HTR-8/SVneo (cell line): ENCODE measurements at places on chromosomes 6 and 20.

DNA sequence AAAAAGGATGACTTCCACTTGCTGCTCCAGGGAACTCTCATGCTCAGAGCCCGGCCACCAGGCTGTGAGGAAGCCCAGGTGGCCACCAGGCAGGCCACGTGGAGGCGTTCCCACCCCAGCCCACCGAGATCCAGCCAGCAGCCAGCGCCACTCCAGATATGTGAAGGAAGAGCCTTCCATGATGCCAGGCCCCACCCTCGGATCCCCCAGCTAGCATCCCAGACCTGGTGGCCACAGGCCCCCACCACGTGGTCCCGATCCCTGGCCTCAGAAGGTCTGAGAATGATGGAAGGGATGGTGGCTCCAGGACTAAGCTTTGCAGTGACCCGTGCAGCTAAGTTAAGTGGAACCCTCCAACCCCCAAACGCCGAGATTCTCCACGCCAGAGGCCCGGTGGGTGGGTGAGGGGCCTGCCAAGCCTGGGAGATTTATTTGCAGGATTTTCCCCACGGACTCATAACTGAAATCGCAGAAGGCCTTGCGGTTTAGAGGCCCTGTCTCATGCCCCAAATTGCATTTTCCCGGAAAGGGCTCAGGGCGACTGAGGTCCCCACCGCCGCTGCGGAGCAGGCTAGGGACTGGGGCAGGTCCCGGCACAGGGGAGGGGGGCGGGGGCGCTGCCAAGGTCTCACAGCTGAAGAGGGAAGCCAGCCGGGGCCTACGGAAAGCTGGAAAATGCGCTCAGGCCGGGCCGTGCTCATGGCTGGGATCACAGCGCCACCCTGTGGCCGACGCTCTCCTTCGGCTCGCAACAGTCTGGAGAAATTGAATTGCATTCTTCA, 31.1 kb upstream of the CST7 start:
- peak; percentile 65 for DNase-seq

DNA sequence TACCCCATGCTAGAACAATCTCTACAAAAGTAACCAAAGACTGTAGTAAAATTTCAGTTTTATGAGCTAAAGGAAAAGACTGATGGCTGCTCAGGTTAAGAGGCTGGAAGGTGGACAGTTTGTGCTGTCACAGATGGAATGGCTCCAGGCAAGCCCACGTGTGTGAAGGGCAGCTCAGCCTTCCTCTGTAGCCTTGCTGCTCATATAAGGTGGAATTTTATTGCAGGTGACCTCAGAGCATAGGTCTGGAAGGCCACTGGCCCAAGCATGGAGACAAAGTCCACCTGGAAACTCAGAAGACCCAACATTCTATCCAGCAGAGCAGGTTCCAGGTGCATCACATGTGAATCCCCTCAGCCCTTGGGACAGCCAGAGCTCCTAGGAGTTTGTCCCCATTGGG, 53.6 kb downstream of the KAT14 start:
- no peak for DNase-seq

DNA sequence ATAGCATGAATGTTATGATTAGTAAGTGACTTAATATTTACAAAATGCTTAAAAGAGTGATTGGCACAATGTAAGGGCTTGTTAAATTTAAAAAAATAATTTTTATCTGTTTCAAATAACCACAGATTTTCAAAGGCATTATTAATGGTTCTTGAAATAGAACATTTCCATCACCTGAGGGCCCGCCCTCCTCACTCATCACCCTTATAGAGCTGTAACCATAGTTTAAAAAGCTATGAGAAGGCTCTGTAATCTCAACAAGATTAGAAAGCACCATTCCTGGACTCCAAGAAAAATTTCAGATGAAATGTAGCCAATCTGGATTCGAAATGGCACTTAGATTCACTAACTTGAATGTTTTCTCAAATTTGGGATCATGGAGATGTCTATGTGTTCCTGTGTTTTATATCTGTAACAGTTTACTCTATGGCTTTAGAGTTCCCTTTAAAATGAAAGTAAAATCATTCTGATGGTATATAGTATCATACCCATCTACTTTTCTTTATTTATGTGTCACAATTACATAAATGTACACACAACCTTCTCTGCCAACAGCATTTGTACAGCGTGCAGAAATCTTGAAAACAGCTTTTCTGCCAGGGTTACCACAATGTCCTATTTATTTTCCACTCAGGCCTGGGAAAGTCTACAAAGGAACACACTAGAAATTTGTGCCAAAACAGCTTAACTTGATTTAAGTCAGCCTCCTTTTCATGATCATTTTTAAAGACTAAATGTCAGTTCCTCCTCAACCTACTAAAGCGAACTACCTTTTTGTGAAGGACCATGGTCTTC, 207.7 kb downstream of the TBX18 start:
- no peak for DNase-seq

GRCh38 chr6:158939255-158940159, 60.5 kb downstream of the RSPH3 start:
- no peak for DNase-seq

GRCh38 chr6:35786272-35786671, 5.5 kb downstream of the CLPSL1 start:
- DNase-seq: no peak

- DNase-seq: no peak
These were observed 332.6 kb upstream of the MANEA start for GRCh38 chr6:95244751-95245150.

DNA sequence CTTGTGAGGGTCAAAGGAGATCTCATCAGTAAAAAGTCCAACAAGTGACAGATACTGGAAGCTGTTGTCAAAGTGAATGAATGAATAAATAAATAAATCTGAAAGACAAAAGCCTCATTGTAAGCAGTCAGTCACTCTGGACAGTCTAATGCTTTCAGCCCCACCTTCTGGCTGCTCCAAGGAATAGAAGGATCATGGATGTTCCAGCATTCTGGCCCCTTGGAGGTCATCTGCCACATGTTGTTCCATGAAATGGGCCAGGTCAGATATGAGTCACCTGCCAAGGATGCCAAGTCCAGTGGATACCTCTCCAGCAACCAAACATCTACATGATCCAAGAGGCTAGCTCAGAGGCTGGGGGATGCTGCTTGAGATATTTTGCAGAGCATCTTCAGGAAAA, 185.6 kb downstream of the BMP7 start:
- peak; percentile 66 for DNase-seq

GRCh38 chr6:40900791-40901190, 138.2 kb downstream of the UNC5CL start:
- no peak for DNase-seq

DNA sequence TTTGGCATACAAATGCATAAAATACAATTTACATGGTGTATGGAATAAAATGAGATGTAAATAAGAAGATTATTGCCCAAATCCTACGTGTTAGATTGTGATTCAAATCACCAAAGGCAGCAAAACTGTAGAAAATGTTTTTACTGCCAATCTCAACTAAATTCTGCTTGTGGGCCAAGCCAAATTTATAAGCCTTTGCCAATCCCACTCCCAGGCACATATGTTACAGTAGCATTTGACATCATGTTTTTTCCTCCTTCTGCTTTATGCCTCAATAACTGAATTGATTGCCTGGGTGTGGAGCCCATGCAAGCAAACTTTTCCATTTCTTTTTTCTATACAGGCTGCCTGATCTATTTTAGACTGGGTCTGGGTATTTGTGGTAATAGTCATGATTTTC, 36.3 kb upstream of the LRRC1 start:
- no peak for DNase-seq

GRCh38 chr6:108510461-108511319, 50.0 kb upstream of the FOXO3 start:
- DNase-seq: no peak

- DNase-seq: no peak
These were observed 19.8 kb downstream of the PXDC1 start for GRCh38 chr6:3731700-3732099.

GRCh38 chr6:87210979-87211378, 55.6 kb downstream of the ZNF292 start:
- no peak for DNase-seq

GRCh38 chr6:25411316-25411950, 132.3 kb downstream of the CARMIL1 start:
- DNase-seq: no peak

DNA sequence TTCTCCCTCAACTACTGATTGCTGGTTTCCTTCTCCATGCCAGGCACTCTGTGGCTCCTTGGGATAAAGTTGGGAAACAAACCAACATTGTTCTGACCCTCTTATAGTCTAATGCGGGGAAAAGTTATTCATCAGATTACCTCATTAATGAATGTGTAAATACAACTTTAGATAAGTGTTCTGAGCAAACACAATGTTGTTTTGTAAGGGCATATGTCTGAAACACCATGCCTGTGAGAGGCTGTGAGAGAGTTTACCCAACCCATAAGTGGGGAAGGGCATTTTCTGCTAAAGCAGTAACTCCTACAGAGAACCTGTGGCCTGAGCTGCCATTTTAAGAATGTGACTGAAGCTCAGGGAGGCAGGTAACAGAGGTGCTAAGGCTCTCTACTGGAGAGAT, 283.5 kb downstream of the KHDC1L start:
- no peak for DNase-seq

DNA sequence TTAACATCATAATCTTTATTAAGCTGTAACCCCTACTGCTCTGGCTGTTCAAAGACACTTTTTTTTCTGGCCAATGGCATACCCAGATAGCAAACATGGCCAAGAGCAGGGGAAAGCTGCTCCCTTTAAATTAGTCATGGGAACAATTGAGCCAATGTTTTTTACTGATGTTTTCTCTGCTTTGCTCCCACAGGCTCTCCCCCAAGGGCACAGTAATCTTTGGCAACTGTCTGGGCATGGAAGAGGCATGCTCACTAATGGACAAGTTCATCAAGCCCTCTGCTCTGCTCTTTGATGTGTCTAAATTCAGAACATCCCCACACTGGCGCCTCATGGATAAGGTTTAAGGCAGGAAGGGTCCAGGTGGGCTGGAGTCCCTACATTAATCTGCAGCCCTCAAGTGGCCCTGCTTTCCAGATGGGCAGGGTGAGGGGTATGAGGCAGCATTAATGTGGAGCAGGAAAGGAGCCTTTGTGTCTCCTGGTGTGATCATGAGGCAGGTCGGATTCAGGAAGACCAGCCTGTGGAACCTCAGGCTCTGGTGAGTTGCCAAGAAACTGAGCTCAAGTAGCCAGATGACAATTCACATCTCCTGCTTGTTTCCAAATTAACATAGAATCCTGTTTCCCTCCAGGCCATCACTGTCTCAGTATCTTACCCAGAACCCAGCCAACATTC, 227.0 kb upstream of the CST7 start:
- DNase-seq: no peak

GRCh38 chr6:109701774-109702173, 10.7 kb downstream of the FIG4 start:
- DNase-seq: no peak

- DNase-seq: no peak
These were observed at the start of gene WFDC2 for GRCh38 chr20:45469336-45470261. WFDC2 (plus strand) TSS chr20:45469753; CDS start chr20:45469782, 29 bp downstream.

- DNase-seq: no peak
These were observed 139.4 kb downstream of the UST start for GRCh38 chr6:148885925-148886845.

DNA sequence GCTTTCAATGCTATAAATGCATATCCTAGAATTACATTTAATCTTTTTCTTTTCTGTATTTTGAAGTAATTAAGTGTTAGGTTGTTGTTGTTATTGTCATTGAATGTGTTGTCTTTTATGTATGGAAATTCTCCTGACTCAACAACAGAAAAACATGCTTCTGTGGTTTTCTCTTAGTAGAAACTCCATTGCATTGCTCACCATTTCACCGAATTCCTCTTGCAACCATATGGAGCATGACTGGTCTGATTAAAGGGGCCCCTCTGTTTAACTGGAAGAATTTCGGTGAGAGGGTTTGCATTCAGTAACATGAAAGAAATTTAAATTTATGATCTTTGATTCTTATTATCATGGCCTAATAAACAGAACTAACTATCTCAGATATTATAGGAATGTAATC, 454.3 kb upstream of the JARID2 start:
- no peak for DNase-seq

DNA sequence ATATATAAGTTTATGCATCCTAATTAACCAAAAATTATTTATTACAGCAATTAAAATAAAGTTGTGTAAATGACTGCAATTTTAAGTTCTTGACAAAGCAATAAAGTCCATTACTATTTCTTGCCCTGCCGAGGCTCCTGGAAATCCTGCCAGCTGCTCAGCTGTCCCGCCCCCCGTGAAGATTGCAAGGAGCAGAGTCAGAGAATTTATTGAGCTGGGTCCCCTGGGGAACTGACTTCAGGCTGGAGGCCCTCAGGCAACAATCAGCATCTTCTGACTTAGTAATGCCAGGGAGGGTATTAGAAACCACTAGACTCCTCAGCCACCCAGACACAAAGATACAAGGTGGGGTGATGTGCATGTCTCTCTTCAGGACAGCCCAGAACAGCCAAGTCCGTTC, 92.3 kb downstream of the EDN3 start:
- DNase-seq: no peak
